NCI-H2081 (cell line): ENCODE measurements at places on chromosomes 16 and 17.

DNA sequence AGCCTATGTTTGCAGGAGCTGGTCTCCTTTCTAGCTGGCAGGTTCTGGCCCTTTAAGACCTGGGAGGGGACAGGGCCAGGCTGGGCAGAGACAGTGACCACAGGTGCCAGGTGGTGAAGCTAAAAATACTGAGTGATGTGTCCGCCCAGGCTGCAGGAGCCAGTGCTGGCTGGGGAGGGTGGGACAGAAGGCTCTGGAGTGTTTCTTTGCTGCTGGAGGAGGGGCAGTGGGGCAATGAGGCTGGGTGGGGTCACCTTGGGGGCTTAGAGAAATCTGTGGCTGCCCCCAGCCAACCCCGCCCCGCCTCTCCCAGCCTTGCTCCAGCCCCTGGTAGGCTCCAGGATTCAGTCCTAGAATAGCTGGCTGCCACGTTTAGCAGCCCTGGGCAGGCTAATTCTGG is 30.4 kb upstream of the SBK1 start:
- DNase-seq: no peak

- peak; percentile 39 for DNase-seq
Observed at GRCh38 chr16:88815901-88816589, 4.3 kb upstream of the APRT start.

GRCh38 chr17:61442878-61443474 is 9.2 kb upstream of the TBX4 start:
- DNase-seq: no peak

GRCh38 chr17:64158831-64159590 is 29.1 kb upstream of the ERN1 start:
- DNase-seq: no peak

DNA sequence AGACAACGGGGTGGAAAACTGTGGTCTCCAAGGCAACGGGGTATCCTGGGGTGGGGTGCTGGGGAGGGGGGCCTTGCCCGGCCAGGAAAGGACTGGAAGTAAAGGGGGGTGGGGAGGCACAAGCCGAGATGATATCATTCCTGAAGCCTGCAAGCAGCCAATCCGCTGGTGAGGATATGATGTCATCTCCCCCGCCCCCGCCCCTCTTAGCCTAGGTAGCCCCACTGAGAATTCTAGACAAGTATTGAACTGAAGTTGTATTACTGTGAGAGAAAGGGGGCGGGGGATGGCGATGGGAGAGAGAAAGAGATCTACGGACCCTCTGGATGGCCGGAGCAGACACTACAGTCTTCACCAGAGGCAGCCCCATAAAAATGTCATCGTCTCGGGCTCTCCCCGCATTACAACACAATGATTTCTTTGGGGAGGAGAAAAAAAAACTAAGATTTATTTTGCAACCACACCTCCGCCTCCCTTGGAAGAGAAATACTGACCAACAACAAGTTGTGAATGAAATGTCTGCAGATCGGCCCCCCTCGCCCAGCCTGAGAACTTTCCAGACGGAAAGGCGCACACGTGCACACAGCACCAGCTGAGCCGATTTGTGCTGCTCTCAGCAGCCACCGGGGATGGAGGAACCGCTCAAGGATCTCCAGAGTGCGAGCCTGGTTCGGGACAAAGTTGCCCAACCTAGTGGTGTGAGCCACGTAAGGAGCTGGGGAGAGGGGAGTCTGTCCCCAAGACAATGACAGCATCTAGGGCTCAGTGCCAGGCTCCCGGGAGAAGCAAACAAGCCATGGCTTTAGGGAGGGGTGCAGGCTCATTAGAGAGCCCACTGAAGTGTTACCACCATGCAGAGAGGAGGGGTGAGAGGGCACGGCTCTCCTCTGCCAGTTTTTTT is 222.1 kb downstream of the SOX9 start:
- DNase-seq: no peak

- no peak for DNase-seq
Observed at GRCh38 chr16:15415511-15415985, 18.8 kb upstream of the BMERB1 start.

DNA sequence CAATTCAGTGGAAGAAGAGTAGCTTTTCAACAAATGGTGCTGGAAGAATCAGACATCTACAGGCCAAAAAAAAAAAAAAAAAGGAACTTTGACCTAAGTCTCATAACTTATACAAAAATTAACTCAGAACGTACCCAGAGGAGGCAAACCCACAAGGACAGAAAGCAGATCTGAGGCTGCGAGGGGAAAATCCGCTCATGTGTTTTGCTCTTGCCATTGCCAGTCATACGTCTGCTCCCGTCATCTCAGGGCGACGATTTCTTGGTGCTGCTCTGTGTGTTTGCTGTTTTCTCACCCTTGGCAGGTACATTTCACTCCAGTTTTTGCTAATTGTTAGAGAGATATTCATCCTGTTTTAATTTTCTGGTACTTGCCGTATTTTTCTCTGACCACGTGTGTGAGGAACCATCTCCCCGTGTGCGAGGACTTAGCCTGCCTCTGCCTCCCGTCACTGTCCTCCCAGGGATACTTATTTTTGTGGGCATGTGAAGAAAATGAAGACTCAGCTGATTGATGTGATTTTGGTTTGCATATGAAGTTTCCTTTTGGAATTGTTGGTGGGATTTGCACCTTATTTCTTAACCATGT is 33.4 kb upstream of the ACSF3 start:
- no peak for DNase-seq

DNA sequence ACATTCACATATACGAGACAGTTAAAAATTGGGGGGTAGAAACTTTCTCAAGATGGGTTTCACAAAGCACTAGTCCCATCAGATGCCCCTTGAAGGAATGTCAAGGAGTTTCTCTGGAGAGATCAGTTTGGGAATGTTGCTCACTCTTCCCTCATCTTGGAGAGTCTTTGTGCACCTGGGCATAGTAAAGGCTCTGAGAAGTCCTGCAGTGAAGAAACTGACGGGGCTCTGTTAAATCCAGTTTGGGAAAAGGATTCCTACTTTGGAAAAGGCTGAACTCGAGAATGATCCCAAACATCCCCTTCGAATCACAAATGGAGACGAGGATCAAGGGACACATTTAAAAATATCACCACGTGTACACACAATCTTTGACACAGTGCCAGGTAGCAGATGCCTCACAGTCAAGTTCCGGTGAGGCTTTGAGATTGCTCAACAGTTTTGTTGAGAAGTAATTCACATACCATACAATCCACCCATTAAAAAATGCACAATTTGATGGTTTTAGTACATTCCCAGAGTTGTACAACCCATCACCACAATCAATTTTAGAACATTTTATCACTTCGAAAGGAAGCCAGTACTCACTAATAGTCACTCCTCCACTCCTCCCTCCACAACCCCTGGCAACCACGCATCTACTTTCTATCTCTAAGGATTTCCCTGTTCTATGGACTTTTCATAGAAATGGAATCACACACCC is 203.4 kb upstream of the FOXF1 start:
- no peak for DNase-seq

GRCh38 chr17:29102741-29103181 is 59.8 kb downstream of the PIPOX start:
- DNase-seq: no peak

- DNase-seq: no peak
Observed at GRCh38 chr17:27600471-27600870, 30.5 kb upstream of the LGALS9 start.

DNA sequence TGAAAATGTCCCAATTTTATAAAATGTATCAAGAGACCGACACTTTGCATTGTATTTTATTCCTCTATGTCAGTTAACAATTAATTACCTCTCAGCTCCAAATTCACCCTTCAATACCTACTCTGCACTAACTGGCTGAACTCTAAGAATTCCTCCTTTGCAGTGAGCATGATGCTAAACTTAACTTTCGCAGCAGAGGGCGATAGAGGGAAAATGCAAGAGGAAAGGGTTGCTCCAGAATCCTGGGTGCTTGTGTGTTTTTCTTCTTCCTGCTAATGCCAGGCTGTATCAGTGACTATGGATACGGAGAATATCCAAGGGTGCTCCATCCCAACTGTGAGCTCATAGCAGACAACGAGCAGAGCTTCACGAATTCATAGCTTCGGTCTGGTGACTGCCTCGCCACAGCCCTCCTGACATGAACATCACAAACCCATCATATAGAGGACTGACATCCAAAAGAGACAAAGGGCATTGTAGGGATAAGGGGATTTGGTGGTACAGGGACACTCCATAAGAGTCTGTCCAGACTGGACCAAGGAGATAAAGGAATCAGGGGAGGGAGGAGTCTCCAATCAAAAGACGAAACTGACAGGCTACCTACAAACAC is 172.9 kb downstream of the STX8 start:
- peak; percentile 14 for DNase-seq

DNA sequence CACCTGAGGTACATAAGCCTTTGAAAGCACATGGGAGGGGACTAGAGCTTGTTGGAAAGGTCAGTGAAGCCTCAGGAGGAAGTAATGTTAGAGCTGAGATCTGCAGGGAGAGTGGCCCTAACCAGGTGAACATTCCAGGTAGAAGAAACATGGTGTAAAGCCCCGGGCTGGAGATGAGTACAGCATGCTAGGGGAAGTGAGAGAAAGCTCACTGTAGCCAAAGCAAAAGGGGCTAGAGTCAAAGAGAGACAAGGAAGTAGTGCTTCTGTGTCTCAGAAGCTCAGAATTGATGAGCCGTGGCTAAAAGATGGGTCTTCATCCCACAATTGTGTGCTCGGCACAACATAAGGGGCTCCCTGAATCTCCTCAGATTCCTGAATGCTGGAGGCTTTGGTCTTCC is 481.8 kb downstream of the XYLT1 start:
- no peak for DNase-seq

GRCh38 chr17:60392845-60393702 is 1.1 kb upstream of the USP32 start:
- peak; percentile 64 for DNase-seq

DNA sequence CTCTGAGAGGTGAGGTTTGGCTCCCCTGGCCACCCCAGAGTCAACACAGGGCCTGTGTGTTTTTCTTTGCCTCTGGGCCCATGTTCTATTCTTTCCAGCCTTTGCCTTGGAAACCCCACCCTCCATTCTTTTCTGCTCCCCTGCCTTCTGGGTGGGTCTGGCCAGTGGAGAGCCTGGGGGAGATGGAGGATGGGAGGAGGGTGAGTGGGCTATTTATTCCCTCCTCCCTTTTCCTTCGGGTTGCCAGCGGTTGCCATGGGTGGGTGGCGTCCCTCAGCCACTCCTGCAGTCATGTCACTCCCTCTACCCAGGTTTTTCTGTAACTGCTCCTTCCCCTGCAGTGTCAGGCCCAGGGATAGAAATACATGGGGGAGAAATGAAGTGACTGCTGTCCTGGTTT is 15.5 kb downstream of the CMIP start:
- no peak for DNase-seq

DNA sequence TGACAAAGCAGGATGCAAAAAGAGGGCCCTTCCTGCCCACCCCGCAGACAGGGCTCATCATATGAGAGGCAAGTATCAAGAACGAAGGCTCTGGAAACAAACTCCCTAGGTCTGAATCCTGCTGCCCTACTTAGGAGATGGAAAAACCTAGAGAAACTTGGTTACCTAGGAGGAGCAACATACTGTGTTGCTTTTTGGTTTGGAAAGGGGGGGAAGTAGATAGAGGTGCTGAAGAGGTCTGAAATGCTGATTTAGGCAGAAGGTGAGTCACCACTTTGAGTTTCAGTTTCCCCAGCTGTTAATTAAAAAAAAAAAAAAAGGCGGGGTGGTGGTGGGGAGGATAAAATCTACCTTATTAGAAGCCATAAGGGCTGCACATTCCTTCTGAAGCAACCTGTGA is 1.5 kb downstream of the N4BP1 start:
- no peak for DNase-seq

DNA sequence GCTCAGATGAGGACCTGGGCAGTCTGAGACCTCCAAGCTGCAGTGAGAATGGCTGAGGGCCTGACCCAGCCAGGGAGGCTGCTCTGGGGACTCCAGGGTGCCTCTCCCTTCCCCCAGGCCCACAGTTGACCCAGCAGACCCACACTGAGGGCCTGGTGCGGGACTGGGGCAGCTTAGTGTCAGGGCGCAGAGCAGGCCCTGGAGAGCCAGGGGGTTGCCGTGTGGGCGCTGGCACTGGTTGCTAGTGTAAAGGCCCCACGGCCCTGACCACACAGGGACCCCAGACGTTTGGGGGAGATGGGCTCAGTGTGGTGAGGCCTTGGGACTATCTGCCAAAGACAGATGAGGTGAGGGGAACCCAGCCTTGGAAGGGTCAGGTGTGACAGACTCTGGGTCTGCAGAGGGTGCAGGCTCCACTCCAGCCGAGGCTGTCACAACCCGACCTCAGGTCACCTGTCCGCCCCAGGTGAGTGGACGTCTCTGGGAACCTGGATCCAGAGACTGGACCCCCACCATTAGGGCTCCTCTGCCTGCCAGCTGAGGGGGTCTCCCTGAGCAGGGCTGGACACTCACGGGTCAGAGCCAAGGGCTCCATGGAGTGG is 50.8 kb upstream of the GNG13 start:
- no peak for DNase-seq

DNA sequence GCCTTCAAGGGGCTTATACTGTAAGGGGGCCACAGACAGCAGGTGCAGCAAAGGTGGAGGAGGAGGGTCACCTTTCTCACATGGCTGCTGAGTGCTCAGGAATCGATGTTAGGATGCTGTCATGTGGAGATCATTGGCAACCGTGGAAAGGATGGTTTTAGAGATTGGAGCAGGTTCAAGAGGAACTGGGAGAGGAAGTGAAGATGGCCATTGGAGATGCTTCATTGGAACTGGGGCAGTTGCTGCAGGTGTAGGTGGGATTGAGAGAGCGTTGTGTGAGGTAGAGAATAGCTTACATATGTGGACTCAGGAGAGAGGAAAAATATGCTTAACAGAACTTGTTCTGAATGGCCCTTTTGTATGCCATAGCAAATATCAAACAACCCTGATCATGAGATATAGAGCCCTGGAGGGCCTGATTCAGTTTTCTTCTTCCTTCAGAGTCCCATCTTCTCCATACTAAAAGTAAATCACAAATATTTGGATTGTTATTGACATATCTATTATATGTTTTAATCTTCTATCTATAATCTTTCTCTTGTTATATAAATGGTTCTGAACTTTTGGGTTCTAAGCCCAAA is 40.8 kb downstream of the LDHD start:
- DNase-seq: no peak

DNA sequence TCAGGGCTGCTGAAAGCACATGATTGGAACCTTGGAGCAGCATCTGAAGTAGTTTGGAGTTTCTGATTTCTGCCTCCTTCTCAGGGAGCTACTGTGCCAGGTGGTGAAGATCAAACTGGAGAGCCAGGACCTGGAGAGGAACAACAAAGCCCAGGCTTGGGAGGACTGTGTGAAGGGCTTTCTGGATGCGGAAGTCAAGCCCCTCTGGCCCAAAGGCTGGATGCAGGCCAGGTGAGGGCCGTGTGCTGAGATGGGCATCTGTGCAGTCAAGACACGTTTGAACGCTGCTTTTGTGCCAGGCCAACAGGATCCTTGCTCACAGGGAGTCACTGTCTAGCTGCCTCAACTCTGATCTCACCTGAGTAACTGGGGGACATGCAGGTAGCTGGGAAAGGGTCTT is 23.8 kb downstream of the UBN1 start:
- DNase-seq: no peak
